Fibroblast of lung (primary cell): ENCODE measurements at places on chromosomes 11 and 22. TPM values are rescaled to one million over a fixed set of nuclear protein-coding genes. Genes with fewer than 3 reads are reported as not detected.

Gene DMC1
- 4.0 and 5.1 TPM in 2 replicates for total RNA-seq

Gene CELF1
- total RNA-seq = 74.2 and 100 TPM in 2 replicates

Gene C11orf42
- not detected in 2 replicates for total RNA-seq

Gene PDE2A
- 0.50 and 0.77 TPM in 2 replicates for total RNA-seq

Gene GUCY1A2
- total RNA-seq = 0.50 and 2.6 TPM in 2 replicates

Gene ENTHD1
- total RNA-seq = not detected in 2 replicates

Gene OR10A5
- total RNA-seq = not detected in 2 replicates

Gene CSNK2A3
- 1.8 and 2.3 TPM in 2 replicates for total RNA-seq

Gene PLAAT5
- total RNA-seq = 0.50 and 0.51 TPM in 2 replicates

Gene HIPK3
- 89.8 and 119 TPM in 2 replicates for total RNA-seq

Gene KDELR3
- total RNA-seq = 42.1 and 78.8 TPM in 2 replicates

Gene IL10RA
- total RNA-seq = 0.17 and 0.26 TPM in 2 replicates

Gene GAL3ST3
- under 0.01 TPM in 1 of 2 replicates, not detected in the other for total RNA-seq

Gene ETS1
- total RNA-seq = 48.8 and 51.7 TPM in 2 replicates

Gene RBMXL2
- total RNA-seq = under 0.01 TPM in 1 of 2 replicates, not detected in the other

Gene HOATZ
- not detected in 2 replicates for total RNA-seq

Gene ARHGAP32
- total RNA-seq = 8.7 and 9.6 TPM in 2 replicates

Gene CDC42BPG
- 0.33 and 0.77 TPM in 2 replicates for total RNA-seq
